ENCODE measurements at places on chromosomes 7 and 10. TPM values are rescaled to one million over a fixed set of nuclear protein-coding genes. Genes with fewer than 3 reads are reported as not detected.

The ANLN gene
- 16.6 TPM for total RNA-seq

The NPC1L1 gene
- 0.19 TPM for total RNA-seq

The CCDC146 gene
- total RNA-seq = 4.6 TPM

The SLC18A2 gene
- 1.2 TPM for total RNA-seq

The WNT16 gene
- 0.18 TPM for total RNA-seq

The COL26A1 gene
- total RNA-seq = not detected

The DRGX gene
- not detected for total RNA-seq

The GPR158 gene
- total RNA-seq = not detected

- no peak for DNase-seq
These were observed 123.7 kb downstream of the CUBN start for GRCh38 chr10:17005621-17006566.

GRCh38 chr10:49661140-49661856 lies 18.2 kb upstream of the C10orf53 start:
- no peak for DNase-seq

DNA sequence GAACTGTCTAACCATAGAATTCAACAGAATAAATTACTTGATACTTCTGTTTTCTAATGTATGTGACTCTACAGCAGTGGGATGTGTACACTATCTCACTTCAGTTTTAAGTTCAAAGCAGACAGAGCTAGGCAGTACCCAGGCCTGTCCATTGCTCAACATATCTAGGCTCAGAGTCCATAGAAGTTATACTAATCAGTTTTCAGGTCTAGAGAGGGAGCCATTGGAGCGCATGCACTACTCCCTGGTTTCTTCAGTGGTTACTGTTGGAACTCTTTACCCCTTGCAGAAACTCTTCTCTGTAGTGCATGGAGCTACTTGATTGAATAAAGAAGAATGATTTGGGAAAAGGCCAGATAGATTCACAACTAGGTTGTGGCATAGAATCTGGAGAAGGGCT lies 4.4 kb downstream of the CD36 start:
- no peak for DNase-seq

DNA sequence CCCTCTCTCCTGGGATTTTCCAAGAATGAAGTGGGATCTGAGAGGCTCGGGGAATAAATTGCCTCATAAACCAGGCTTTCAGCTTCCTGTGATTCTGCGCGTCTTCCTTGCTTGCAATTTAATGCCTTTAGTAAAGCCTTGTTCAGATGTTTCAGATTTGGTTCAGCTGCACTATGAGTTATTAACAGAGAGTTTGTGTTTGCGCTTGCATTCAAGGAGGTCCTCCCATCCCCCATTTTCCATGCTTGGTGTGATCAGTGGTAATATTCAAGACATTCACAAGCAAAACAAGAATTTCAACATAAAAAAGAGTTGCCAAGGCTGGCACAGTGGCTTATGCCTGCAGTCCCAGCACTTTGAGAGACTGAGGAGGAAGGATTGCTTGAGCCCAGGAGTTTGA lies 1068.9 kb downstream of the TYW1 start:
- no peak for DNase-seq

DNA sequence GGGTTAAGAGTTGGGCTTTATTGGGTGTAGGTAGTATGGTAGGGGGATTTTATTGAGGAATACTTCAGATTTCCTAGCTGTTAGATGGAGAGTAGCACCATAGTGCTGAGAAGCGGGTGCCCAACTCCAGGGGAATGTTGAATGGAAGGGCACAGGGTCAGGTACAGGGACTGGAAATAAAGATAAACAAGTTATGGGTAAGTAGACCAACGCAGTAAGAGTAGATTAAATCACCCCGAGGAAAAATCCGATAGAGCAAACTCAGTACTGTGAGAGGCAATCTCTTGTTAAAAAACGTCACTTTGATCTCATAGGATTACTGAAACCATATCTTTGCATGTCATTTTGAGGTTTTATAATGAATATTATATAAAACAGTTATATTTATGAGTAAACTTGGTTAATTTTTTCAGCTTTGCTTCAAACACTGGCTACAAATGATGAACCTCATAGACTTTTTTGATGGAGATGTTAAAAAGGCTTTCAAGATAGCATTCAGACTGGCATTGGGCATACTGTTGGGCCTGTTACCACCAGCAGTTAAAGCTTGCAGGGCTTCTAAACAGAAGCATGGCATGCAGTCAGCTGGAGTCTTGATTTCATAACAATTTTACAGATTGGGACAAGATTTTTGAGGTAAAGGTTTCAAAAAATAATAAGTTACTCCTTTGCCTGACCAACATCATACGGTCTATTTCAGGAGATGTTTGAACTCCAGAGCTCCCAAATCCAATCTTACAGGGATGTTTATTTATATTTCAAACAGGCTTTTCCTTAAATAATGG lies 7.1 kb downstream of the AHR start:
- DNase-seq = no peak

DNA sequence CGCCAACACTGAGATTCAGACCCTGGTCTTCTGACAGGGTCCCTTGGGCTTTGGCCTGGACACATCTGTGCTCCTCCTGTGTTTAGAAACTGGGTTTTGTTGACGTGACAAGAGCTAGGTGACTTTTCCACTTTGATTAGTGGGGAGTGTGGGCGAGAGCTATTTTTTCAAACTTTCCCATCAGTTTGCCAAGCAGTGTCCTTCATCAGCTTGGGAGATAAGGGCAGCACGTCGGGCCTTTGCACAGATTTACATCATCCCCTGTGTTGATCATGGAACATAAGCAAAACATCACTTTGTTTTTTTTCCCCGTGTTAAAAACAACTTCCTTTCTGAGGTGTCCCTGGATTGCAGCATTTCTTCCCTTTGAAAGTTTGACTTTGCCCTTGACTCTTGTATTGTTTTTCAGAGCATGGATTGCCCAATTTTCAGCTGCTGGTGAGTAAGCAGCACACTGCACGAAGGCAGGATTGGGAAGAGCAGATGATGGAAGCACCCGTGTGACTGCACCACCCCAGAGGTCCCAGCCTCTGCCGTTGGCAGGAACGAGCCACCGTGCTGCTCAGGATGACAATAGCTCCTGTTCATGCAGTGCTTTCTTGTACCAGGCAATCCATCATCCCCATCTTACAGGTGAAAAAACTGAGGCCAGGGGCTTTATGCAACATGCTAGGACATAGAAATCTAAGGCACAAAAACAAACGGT lies 6.4 kb upstream of the IGFBP1 start:
- no peak for DNase-seq

DNA sequence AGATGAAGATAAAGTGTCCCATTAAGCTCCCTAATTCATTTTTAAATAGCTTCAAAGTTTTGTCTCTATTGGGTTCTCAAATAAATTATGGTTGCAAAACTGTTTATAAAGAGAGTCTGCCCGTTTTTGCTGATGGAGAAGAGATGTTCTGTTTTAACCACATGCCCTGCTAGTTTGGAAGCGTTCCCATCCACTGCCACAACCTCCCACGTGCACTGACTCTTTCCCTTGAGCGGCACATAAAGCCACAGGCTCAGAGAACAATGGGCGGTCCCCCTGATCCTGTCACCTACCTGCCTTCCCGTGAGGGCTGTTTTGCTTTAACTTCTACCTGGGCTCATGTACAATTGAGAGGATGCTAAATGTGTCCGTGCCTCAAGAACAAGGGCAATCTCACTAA lies 65.5 kb downstream of the CPVL start:
- DNase-seq = no peak

GRCh38 chr7:13447637-13448036 lies 541.8 kb downstream of the ETV1 start:
- DNase-seq = no peak

- no peak for DNase-seq
These were observed 21.8 kb downstream of the PALD1 start for GRCh38 chr10:70500368-70500767.

DNA sequence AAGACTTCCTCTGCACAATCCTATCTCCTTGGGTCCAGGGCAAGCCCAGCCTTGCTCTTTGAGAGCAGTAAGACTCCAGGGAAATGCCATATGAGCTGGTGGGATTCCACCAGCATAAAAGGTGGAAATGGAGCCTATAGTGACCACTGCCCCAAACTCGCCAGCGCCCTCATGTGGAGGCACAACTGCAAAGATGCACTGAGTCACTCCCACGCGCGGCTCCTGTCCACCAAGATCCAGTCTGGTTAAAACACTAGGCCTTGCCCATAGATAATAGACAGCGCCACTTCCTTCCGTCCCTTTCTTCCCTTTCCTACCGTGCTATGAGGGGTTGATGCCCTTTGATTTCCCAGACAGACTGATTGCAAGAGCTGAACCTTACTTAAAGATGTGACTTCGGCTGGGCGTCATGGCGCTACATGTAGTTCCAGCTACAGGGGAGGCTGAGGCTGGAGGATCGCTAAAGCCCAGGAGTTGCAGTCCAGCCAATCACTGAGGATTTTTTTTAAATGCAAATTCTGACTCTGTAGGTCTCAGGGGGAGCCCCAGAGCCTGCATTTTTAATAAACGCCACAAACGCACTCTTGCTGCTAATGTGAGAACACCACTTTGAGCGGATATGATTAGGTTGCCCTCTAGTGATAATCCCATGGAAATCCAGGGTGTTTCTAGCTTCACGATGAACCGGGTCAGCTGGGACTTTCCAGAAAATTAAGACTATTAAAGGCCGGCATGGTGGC lies 136.5 kb downstream of the EPC1 start:
- DNase-seq = no peak

GRCh38 chr10:30751678-30752331 lies 122.3 kb upstream of the LYZL2 start:
- DNase-seq = no peak

DNA sequence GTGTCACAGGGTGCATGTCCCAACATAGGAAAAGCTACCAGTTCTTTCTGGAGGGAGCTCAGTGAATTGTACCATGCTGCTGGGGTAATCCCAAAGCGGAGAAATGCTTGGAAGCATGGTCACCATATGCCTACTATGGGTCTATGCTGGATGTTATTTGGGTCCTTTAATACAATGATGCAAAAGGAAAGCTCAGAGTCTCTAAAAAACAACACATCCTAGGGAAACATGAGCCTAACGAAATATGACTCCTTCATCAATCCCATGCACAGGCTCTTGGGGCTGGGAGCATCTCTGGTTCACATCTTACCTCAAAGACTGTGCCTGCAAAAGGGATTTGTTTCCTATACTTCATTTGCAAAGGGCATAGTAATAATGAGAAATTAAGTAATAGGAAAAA lies 65.2 kb downstream of the CUBN start:
- no peak for DNase-seq

- no peak for DNase-seq
These were observed 349.7 kb downstream of the MDFIC start for GRCh38 chr7:115271332-115272235.

DNA sequence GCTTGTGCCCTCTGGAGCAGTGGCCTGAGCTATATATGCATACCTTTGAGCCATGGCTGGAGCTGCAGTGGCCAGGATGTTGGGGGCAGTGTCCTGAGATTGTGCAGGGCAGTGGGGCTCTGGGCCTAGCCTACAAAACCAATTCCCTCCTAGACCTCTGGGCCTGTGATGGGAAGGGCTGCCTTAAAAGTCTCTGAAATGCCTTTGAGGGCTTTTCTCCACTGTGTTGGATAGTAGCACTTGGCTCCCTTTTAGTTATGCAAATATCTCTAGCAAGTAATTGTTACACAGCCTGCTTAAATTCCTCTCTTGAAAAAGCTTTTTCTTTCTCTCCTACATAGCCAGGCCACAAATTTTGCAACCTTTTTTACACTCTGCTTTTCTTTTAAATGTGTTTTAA lies 426.4 kb downstream of the ACTR3B start:
- DNase-seq = no peak

DNA sequence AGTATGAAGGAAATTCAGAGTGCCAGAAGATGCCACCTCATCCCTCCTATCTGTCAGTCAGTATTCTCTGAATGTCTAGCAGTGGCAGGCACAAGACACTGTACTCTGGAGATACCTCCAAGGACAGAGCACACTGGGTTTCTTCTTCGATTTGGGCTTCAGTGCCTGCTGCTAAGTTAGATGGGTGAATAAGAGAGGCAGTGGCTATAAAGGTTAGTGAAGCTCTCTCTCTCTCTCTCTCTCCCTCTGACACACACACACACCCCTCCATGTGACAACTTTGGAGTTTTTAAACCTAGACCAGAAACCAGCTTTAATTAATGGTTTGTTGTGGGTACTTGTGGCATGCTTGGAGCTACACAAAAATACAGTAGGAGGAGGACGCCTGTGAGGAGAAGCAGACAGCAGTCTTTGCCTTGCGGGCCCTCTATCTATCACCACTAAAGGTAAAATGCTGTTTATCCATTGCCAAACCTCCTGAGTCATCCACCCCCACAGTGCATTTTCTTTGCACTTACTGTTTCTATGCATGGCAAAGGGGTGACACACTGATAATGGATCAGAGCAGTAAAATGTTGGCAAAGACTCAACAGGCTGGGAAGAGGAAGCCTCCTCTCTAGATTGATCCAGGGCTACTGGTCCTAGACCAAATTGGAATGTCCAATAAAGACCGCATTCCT lies 102.5 kb downstream of the TRIL start:
- DNase-seq = no peak

DNA sequence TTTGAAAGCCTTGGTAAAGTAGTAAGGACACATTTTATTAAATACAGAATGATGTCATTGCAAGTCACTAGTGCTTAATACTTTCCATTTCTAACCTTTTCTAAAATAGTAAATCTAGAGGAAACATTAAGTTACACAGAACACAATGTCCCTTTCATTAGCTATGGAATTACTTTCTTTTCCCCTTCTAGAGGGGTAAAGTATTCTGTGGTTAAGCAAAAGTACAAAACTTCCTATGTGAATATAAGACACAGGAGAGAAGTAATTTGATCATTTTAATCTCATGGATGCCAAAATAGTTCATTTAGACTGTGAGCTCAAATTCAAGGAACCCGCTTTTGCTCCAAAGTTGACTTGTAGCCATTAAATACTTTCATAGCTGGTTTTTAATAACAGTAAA lies 49.8 kb downstream of the SEMA3E start:
- DNase-seq = no peak

DNA sequence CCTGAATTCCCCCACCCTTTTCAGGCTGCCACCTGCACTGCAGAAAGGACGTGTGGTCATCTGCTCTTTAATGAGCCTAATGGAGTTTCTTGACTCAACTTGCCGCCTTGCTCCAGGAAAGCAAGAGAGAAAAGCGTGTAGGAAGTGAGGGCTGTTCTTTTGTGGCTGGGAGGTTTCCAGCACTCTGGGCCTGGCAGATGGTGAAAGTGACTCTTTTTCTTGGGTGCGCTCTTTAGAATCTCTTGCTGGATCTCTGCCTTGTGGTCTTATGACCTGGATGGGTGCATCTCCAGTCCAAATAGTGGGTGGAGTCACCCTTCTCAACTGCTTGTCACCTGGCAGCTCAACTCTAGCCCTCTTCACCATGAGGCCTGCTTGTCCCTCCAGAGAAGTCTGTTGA lies 244.0 kb downstream of the SORCS1 start:
- no peak for DNase-seq

GRCh38 chr10:45442662-45443061 lies 68.6 kb downstream of the ALOX5 start:
- no peak for DNase-seq

DNA sequence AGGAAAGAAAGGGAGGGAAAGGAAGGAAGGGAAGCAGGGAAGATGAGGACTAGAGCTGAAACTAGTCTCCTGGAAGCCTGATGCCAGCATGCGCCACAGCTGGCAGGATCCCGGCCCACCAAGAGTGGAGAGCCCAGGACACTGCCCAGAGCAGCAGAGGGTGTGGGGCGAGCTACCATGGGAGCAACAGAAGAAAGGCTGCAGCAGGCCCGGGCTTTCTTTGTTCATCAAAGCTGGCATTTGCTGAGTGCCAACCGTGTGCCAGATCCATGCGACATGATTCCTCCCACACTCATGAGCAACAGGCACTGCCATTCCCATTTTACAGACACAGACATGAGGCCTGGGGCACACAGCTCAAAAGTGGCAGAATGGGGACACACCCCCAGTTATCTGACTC lies 68.9 kb downstream of the FAM53B start:
- no peak for DNase-seq

All from esophagus squamous epithelium (tissue), 5 donors.